ENCODE measurements at places on chromosomes 7 and 10.

- DNase-seq = no peak
Observed at GRCh38 chr7:29149036-29149435, 2.7 kb upstream of the CPVL start.

GRCh38 chr7:153072806-153073205 lies 313.3 kb downstream of the ACTR3B start:
- DNase-seq = no peak

DNA sequence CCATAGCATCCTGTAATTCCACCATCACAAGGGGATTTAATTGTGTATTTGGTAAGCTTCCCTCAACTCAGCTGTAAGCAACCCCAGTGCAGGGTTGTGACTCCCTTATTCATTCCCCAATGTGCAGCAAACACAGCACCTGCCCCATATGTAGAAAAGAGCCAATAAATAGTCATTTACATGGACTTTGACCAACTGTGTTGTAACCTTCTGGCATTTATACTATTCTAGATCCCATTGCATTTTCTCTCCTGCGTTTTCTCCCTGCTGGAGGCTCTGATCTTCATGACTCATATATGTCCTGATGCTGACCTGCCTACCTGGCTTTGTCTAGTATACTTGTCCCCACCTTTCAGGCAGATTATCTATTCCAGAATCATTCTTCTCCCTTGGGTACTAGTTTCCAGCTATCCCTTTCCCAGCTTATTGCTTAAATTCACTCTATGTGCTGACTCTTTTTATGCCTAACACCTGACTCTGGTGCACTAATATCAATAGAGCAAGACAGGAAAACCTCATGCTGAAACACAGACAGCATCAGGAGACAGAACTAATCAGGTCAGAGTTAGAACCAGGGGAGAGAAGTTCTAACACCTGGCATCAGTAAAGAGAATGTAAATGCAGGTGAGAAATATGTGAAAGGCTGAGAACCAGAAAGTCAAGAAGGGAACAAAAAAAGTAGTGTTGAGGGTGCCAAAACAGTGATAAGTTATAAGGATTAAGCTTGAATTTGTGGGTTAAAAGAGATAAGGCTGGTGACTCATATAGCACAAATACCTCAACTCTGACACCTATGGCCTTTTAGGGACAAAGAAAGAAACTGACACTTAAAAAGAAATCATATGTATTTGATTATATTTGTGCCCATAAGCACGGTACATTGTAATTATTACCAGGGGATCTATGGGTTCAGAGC lies 402.7 kb downstream of the IPMK start:
- DNase-seq = no peak

DNA sequence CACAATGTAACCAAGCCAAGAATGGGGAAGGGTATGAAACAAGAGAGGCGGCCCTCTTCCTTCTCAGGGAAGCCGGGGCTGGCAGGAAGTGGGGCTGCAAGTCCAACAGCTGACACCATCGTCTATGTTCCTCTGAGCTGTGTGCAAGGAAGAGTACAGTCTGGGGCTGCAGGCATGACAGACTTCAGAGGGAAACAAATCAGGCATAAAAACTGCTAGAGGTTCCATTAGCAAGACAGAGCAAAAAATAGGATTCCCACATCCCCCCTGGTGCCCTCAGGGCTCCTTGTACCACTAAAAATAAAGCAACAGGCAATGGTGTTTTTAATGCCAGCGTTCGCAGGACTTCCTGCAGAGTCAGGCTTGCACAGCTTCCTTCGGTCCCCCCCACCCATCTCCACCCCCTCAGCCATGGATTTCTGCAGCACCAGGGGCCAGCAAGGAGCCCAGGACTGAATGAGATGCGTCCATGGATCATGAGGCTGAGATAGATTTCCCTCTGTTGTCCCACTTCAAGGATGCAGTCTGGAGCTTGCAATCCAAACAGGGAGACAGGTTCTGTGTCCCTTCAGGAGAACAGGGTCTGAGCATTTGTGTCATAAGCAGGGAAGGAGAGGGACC lies 34.6 kb downstream of the KCNMA1 start:
- DNase-seq = no peak

- DNase-seq = peak; percentile 20
Observed at GRCh38 chr7:149254181-149254858, 7.7 kb upstream of the ZNF783 start.

GRCh38 chr7:34096198-34096651 lies 190.9 kb downstream of the BMPER start:
- DNase-seq = no peak

DNA sequence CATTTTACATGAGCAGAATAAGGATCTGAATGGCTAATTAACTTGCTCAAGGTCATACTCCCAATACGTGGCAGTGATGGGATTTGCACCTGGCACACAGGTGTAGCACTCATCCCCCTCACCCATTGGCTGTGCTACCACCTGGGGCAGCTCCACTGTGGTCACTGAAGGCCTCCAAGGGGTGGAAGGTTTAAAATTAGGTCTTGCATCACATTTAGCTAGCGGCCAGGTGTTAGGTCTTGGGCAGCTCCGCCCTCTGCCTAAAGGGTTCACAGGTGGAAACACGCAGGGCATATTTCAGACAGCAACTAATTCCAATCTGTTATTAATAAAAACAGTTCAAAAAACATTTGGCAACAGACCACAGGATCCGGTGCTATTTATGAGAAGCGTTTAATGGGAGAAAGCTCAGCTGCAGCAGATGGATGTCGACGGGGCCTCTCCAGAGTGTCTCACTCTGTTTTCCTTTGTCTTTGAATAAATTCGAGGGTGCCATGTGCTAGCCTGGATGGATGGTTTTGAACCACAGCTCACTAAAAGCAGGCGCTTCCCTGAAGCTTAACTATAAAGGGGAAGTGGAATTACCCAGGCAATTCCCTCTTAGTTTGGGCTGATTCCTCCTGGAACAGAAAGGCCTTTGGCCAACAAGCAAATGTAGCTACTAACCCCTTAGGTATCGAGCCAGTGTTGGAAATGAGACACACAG lies 1017.6 kb downstream of the TYW1 start:
- DNase-seq = no peak

GRCh38 chr7:27955596-27955995 lies 215.6 kb downstream of the TAX1BP1 start:
- DNase-seq = no peak

DNA sequence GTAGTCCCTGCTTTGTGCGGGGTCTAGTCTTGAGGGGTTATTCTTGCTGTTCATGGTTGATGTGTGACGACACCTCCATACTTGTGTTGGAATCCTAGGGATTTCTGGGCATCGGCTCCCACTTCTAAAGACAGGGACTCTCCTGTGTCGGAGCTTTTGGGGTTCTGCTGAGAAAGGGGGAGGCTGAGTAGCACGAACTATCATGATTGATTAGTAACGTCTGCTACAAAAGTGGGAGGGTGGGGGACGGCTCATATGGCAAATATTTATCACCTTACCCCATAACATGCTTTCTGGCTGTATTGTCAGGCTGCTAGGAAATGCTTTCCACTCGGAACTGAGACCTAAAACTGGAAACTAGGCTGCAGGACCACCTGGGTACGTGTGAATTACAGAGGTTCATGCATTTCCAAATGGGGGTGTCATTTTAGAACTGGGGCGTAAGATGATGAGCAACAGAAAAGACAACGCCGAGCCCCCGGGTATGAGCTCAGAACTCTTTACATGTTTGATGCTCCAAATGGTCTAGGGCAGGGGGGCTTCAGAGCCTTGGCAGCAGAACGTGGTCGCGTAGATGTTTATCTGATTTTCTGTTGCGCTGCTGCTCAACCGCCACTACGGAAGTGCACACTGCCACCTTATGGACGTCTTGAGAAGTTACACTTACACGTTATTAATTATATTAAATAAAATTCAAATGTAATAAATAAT lies 15.1 kb upstream of the NME8 start:
- peak; percentile 49 for DNase-seq

DNA sequence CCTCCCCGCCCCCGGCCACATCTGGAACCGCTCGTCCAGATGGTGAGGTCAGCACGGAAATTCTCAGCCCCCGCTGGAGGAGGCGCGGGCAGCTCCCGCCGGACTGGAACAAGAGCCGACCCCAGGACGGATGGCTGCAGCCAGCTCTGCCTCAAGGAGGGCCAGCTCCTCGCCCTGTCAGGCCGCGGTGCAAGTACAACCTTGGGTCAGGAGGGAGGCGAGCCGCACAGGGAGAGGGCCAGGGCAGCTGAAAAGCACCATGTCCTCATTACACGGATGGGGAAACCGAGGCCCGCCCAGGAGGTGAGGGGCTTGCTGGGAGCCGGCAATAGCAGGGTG lies 3.8 kb upstream of the GRIFIN start:
- no peak for DNase-seq

DNA sequence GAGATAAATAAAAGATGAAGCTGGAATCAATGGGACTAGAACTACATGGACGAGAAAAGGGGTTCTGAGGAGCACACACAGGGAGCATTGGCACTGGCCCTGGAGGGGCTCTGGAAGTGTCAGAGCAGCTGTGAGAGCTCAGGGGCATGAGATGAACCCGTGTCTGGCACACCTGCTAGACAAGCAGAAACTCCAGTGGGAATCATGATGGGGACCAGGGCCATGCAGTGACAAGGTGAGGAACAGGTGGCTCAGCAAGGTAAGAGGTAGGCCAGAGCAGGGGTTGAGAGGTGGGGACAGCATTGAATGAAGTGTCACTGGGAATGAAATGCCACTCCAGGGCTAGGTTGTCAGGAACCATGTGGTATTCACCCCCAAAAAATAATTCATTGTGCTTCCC lies 588.5 kb downstream of the GRID1 start:
- DNase-seq = no peak

- peak; percentile 81 for DNase-seq
Observed at GRCh38 chr7:36670585-36671431, 53.5 kb downstream of the AOAH start.

DNA sequence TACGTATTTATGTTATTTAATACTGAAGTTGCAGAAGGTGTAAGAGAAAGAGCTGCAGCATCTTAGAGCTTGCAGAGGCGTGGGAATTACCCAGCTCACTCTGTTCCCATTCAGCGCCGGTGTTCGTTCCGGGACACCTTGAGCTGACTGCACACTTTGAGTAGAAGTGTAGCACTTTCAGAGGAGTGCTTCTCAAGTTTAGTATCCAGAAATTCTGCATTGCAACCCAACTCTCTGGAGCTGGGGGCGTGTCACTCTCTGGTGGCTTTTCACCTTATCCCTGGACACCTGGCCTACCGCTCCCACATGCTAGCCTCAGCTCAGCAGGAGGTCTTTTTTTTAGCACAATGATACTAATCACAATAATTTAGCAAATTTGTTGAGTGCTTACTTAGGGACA lies 66.4 kb upstream of the SHH start:
- no peak for DNase-seq

DNA sequence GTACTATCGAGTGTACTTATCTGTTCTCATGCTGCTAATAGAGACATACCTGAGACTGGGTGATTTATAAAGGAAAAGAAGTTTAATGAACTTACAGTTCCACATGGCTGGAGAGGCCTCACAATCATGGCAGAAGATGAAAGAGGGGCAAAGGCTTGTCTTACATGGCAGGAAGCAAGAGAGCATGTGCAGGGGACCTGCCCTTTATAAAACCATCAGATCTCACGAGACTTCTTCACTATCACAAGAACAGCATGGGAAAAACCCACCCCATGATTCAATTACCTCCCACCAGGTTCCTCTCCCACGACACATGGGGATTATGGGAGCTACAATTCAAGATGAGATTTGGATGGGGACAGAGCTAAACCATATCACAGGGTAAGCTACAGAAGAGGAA lies 4.5 kb downstream of the NDUFA5 start:
- no peak for DNase-seq

- no peak for DNase-seq
Observed at GRCh38 chr7:144489504-144489903, 86.0 kb upstream of the NOBOX start.

DNA sequence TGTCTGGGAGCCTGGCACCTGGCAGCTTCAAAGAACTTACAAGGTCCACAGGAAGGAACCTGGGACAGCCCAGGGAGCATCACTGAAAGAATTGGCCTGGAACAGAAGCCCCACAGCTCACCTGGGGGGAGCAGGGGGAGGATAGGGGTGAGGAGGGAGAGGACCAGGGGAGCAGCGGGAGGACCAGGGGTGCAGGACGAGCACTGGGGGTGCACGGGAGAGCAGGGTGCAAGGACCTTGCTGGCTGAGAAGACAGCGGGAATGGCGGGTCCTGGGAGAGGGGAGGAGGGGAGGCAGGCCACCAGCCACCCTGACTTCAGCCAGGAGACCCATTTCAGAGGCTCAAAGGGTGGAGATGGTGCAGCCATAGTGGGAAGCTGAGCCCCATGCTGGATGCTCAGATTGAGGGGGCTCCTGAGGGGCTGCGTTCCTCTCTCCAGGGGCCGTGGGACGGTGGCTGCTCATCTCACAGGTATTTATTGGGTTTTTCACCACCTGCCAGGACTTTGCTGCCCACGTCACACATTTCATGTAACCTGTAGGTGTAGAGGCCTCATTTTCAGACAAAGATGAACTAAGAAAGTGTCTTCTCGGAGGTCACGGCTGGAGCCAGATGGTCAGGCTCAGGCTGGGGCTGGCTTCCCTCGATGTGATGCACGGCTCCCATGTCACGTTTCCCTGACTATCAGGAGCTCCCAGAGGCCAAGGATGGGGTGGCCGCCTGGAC lies 110.1 kb downstream of the WDR37 start:
- no peak for DNase-seq

GRCh38 chr10:43263551-43264343 lies 3.1 kb downstream of the RASGEF1A start:
- DNase-seq = no peak

- DNase-seq = no peak
Observed at GRCh38 chr10:28981007-28981406, 303.7 kb downstream of the BAMBI start.

GRCh38 chr7:133804127-133804526 lies 323.0 kb upstream of the LRGUK start:
- no peak for DNase-seq

GRCh38 chr7:16982640-16983350 lies 101.0 kb upstream of the AGR3 start:
- DNase-seq = no peak

- DNase-seq = no peak
Observed at GRCh38 chr7:3415861-3416312, 114.8 kb downstream of the SDK1 start.

- no peak for DNase-seq
Observed at GRCh38 chr10:115827231-115828009, 445.6 kb downstream of the GFRA1 start.

DNA sequence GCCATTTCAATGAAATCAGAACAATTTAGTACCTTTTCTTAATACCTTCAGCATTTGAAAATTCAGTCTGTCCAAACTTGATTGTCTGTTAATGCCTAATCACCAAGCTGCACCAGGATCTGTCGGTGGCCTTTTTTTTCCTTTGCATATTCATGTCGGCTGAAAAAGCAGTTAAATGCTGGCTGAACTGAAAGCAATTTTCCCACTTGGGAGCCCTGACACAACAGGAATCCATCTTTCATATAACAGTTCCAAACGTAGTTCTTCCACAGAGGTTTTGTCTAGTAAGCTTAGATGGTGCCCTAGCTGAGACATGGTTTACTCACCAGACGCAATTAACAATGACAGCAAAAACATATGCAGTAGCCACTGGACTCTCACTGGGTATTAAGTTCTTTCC lies 83.6 kb upstream of the CHCHD3 start:
- no peak for DNase-seq

DNA sequence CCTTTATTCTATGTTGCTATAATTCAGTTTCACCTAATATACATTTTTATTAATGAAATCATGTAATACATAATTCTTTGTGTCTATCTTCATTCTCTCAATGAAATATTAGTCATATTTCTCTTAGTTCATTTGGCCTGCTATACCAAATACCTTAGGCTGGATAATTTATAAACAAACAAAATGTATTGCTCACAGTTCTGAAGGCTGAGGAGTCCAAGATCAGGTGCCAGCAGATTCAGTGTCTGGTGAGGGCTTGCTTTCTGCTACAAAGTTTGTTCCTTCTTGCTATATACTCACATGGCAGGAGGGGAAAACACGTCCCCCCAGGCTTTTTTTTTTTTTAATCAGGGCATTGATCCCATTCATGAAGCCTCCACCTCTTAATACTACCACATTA lies 143.4 kb upstream of the GRB10 start:
- no peak for DNase-seq
